ENCODE measurements at places on chromosomes 2 and 18. TPM values are rescaled to one million over a fixed set of nuclear protein-coding genes. Genes with fewer than 3 reads are reported as not detected.

KYNU gene
- 0.34 TPM for total RNA-seq

INHBB gene
- total RNA-seq = 35.9 TPM

KIDINS220 gene
- 46.2 TPM for total RNA-seq

NAT8 gene
- total RNA-seq = not detected

VAMP5 gene
- total RNA-seq = 8.4 TPM

DNA sequence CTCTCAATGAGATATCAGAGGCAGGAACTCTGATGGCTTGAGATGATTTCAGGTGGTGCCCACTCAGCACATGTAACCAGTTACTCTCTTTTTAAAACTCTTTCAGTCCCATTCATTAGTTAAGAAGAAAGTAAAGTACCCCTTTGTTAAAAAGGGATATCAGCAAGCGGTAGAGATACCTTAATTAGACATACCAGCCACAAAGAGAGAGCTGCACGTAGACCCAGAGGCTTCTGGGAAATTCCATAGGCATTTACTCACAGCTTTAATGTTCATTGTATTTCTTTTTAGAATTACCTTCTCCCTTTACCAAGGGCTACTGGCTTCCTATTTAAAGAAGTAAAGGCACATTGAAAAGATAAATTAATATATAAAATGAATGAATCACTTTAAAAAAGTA, 63.3 kb downstream of the LYPD6B start:
- no peak for DNase-seq

- DNase-seq = no peak
Measured at GRCh38 chr2:67631483-67631882, 234.3 kb downstream of the ETAA1 start.

DNA sequence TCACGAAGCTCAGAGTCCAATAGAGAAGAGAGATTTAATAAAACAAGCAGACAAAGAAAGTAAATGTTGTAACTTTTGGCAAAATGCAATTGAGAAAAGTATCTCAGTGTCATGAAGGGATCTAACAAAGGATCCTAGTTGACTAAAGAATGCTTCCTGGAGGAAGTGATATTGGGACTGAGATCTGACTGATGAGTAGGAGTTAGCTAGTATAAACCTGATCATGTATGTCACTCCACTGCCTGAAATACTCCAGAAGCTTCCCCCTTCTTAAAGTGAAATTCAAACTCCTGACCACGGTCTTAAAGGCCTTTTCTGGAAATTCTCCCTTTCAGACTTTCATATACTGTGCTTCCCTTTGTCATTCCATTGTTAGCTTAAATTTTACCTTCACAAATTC, 1102.4 kb upstream of the ZEB2 start:
- DNase-seq = no peak

DNA sequence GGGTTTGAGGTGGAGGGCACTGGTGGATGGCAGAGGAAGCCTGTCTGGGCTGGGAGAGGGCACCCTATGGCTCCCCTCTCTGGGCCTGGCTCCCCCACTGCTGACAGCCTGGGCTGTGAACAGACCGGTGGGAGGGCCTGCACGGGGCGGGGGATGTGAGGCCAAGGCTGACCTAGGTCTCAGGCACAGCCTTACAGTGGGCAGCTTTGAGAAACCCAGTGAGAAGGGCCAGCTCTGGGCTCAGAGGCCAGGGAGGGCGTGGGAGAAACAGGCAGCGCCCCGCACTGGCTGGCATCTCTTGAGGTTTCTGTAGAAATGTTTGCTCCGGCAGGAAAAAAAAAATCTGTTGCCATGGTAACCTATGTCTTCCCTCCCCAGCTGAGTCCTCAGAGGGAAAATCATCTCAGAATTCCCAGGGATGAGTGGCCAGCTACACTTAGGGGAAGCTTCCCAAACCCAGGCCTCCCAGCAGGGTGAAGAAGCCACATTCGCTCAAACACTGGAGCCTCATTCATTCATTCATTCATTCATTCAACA, 71.7 kb upstream of the TAF1B start:
- no peak for DNase-seq

- DNase-seq = no peak
Measured at GRCh38 chr2:191115391-191115790, 35.4 kb downstream of the STAT4 start.

DNA sequence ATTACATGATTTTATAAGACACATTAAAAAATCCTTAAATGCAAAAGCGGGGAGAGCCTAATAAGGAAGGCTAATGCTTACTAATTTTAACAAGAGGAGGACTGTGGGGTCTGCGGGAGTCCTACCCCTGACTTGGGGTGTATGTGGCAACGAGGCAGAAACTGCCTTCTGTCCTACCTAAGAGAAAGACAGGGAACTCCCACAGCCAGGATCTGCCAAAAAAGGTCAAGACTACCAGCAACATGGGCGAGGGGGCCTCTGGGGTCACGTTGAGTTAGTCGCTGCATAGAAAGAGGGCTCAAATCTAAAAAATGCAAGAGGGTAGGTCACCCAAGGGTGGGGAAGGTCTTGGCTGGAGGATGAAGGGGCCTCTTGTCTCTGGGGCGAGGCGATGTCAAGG, 529 bp upstream of the AMER3 start:
- no peak for DNase-seq

All from prostate gland (tissue), 2 donors.